Fibroblast of skin of left quadriceps (primary cell): ENCODE measurements at places on chromosomes 7 and 10.
A peak's percentile ranks its signal among the peaks of the same experiment; 100 is the strongest.

GRCh38 chr7:138350701-138351357, 109.2 kb upstream of the TRIM24 start:
- no peak for DNase-seq

DNA sequence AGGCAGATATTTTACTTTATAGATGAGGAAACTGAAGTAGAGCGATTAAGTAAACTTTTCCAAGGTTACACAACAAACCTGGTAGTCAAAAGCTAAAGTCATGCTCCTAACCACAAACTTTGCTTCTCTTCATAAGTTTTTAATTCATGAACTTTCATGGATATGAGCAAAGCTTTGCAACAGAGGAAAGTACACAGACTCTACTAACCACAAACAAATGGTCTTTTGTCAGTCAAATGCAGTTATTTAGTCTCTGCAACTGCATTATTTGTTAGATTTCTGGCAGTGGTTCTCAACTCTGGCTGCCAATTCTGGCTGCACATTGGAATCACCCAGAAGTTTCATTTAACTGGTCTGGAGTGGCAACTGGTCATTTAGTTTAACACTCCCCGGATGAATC, 140.6 kb upstream of the TMEM168 start:
- DNase-seq, result peak; percentile 68

DNA sequence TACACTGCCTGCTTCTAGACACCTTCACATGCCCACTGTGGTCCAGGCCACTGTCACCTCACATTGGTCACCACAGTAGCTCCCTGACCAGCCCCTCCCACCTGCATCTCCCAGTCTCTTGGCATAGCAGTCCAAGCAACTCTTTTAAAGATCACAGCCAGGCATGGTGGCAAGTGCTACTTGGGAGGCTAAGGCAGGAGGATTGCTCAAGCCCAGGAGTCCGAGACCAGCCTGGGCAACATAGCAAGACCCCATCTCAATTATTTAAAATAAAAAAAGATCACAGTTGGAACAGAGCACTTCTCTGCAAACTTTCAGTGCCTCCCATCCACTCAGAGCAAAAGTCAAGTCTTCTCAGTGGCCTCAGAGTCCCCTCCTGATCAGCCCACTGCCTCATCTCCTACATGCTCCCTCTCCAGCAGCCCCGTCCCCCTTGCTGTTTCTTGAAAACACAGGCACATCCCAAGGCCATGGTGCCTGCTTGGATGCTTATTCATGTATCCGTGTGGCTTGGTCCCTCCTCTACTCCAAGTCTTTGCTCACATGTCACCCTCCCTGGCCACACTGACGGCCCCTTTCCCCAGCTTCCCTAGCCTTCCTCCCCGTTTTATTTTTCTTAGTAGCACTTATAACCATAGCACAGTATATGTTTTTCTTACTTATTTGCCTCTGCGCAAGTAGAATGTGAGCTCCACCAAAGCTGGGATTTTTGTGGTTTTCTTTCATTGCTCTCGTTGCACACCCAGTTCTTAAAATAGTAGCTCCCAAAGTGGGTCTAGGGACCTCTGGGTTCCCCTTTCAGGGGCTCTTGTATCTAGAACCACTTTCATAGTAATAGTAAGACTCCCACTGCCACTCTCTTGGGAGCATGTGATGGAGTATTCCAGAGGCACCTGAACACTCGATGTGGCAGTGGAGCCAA, 19.5 kb downstream of the TSPAN15 start:
- DNase-seq, result no peak

- DNase-seq, result no peak
Measured at GRCh38 chr7:587767-588166, 68.1 kb upstream of the PDGFA start.

GRCh38 chr7:139479620-139480019, 3.9 kb downstream of the KLRG2 start:
- no peak for DNase-seq

DNA sequence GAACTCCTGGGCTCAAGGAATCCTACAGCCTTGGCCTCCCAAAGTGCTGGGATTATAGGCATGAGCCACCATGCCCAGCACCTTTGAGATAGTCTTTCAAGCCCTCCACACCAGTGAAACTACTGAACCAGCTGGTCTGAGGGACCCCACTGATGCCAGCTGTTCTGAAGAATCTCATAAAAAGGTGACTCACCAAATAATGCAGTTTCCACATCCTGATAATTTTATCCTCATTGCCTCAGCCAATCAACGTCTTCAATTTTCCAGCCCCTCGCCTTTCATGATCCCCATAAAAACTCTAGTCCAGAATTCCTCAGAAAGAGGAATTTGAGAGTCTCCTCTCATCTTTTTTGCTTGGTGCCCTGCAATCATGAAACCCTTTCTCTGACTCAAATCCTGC, 1691.6 kb upstream of the LRRTM3 start:
- DNase-seq, result no peak

DNA sequence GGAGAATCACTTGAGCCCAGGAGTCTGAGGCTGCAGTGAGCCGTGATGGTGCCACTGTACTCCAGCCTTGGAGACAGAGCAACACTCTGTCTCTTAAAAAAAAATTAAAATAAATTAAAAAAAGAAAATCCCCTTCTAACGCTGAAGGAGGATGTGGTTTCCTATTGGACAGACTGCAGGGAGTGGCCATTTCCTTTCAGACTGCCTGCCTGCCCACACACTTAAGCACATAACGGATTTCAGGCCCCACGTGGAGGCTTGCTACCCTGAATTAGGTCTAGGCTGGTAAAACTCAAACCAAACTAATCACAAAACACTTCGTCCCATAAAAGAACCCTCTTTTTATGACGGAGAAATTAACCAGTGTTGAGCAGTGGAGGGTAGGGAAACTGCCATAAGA, 34.0 kb downstream of the GATA3 start:
- DNase-seq, result no peak

- no peak for DNase-seq
Measured at GRCh38 chr7:116871061-116871700, 8.8 kb downstream of the CAPZA2 start.

- no peak for DNase-seq
Measured at GRCh38 chr7:23960361-23960760, 250.3 kb downstream of the STK31 start.

DNA sequence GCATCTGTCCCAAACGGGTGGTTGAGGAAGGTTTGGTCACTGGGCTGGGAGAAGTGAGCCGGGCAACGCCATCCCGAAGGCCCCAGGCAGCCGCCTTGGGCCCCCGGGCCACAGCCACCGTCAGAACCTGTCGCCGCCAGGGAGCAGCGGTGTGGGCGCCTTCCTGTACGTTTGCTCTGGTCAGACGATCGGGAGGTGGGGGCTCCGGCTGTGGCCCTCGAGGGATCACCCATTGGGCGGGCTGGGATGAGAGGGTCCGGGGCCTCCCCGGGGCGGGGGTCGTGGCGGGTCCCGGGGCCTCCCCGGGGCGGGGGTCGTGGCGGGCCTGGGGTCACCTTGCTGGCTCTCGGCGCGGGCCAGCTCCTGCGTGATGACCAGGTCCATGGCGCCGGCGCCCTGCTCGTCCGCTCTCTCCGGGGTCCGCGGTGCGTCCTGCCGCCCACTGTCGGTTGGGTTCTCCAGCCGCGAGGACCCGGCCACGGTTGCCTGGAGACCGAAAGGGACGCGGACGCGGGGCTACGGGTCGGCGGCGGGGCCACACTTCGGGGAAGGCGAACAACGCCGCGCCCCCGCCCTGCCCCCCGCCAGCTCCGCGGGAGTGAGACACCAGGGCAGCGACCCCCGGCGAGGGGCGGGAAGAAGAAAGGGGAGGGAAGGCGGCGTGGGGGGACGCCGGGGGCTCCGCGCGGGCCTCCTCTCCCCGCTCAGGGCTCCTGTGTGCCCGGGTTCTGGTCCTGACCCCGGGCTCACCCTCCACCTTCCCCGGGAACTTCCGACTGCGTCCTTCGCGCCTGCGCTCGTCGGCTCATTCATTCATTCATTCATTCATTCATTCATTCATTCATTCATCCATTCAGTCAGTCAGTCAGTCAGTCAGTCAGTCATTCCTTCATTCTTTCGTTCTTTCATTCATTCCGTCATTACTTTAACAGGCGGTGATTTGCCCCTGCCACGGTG, at the start of gene CFAP46:
Gene CFAP46, minus strand, starts transcription at position 470 of the 957 bp plus-strand sequence. Its CDS starts 86 bp downstream, at position 384.
- DNase-seq, result peak; percentile 29

GRCh38 chr7:68865351-68866199, 732.7 kb upstream of the AUTS2 start:
- peak; percentile 11 for DNase-seq

GRCh38 chr7:48365010-48365409, 193.8 kb downstream of the ABCA13 start:
- no peak for DNase-seq

DNA sequence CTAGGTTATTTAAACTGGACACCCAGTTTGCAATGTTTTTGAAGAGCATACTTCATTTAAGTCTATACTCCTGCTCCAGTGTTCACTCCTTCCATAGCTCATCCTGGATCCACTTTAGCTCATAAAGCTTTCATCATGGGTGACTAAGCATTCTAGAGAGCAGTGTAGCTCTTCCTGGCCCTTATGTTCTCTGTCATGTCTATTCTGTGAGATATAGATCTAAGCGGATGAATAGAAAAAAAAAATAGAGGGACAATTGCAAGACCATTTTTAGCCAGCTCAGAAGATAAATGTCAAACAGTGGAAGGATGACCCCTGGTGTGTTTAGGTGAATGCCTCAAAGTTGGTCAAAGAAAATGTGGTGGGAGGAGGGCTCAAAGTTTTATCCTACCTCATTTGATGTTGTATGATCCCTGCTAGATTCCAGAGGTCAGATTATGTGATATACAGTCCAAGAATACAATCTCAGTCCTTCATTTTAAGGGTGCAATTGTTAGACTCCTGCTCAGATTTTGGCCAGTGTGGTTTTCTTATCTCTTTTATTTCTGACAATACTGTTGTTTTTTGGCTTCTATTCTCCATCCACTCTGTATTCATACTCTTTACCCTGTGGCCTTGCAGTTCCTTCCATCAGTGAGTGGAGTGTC, 7.5 kb upstream of the HECW1 start:
- DNase-seq, result peak; percentile 61

DNA sequence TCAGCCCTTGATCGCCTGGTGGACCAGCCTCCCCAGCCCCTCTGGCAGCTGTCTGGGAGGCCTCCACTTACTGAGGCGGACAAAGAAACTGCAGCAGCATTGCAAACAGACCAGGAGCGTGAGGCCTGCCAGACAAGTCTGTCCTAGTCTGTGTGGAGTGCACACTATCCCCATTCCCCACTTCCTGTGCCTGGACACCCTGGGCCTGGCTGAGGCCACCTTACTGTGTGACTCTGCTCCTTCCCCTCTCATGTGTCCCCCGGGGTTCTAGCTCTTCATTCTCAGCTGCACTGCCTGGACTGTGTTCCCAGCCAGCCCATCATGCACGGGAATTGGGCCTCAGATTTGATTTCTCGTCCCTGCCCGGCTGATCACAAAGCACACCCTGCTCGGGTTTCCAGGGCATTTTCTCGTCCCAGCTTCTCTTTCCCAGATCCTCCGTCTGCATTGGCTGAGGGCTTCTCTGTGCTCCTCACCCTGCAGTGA, 16.7 kb upstream of the C10orf90 start:
- DNase-seq, result no peak

GRCh38 chr10:133072196-133072595, 15.5 kb upstream of the ADGRA1 start:
- DNase-seq, result no peak

- DNase-seq, result no peak
Measured at GRCh38 chr10:78545756-78546155, 512.1 kb downstream of the RPS24 start.

DNA sequence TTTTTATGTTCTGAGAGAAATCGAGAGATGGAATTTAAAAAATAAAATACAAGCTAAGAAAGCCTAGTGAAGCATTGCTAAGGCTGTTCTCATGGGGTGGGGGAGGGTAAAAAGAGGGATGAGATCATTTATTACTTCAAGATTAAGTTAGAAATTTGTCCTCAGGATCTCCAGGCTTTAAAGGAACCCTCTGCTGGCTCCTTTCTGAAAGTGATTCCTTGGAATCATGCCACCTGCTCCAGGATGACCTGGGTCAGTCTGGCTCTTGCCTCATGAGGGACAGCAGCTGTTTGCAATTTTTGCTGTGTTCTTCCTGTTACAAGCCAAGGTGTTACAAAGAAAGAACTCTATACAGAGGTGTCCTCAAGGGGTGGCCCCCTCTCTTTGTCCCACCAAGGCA, 69.8 kb downstream of the CDK1 start:
- DNase-seq, result peak; percentile 15

- DNase-seq, result no peak
Measured at GRCh38 chr10:127033216-127034033, 128.2 kb downstream of the DOCK1 start.

DNA sequence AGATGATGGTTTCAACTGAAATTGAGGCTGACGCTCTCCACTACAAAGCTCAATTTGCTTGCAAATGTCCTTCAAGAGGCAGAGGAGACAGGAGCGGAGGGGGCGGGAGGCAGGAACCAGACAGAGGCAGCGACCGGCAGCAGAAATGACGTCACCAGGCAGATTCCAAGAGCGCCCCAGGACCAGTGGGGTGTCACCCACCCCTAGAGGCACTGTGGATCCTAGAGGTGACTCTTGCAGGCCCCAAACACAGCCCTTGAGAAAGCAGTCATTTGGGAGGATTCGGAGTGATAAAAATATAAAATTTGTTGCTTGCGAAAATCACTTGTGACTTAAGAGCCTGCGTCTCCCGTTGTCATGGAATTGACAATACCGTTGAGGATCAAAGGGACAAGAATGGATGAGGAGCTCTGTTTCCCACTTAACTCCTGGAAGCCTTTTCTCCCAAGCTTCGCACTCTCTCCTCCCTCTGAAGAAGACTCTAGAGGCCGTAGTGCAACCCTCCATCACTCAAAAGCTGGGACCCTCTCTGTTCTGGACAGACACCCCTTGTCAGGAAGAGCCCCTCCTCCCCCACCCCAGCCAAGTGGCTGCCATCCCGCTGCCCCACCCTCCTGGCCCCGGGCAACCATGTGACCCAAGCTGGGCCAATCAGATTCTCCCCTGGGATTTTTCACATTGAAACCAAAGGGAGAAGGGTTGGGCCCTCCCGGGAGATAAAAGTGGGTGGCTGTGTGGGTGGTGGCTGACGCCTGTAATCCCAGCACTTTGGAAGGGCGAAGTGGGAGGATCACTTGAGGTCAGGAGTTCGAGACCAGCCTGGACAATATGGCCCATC, 16.3 kb upstream of the SLC29A4 start:
- DNase-seq, result no peak
